ENCODE measurements at places on chromosomes 2 and 18.
A peak's percentile ranks its signal among the peaks of the same experiment; 100 is the strongest.

DNA sequence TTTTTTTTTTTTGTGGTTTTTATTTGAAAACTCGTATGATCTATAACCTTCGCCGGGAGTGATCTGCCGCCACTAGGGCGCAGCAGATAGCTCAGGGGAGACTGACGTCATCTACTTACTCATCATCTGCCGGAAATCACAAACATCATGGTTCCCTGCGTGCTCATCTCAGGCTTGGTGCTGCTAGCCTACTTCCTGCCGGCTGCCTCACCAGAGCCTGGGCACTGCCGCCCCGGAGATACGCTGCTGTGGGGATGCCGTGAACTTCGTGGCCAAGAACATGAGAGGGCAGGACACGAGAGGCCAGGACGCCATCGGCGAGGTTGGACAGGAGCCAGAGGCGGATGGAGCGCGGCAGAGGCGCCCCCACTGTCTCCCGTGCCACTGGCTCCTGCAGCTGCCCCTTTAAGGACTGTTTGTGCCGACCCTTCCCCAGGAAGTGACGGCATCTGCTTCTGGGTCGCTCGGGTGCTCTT lies 68.8 kb downstream of the DOK6 start:
- no peak for DNase-seq

DNA sequence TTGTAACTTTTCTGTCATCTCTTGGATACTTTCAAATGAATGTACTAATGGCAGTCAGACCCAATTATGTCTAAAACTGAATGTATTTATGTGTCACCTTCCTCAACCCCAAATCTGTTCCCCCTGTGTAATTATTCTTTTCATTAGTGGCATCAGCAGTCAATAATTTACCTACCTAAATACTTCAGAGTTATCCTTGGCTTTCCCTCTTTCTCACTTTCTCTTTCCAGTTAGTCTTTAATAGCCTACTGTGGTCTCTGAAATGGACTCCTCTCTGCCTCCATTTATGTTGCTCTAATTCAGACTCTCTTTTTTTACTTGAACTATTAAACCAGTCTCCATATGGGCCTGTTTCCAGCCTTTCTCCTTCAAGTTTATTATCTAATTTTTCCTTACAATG lies 21.0 kb downstream of the C18orf63 start:
- DNase-seq, result no peak

DNA sequence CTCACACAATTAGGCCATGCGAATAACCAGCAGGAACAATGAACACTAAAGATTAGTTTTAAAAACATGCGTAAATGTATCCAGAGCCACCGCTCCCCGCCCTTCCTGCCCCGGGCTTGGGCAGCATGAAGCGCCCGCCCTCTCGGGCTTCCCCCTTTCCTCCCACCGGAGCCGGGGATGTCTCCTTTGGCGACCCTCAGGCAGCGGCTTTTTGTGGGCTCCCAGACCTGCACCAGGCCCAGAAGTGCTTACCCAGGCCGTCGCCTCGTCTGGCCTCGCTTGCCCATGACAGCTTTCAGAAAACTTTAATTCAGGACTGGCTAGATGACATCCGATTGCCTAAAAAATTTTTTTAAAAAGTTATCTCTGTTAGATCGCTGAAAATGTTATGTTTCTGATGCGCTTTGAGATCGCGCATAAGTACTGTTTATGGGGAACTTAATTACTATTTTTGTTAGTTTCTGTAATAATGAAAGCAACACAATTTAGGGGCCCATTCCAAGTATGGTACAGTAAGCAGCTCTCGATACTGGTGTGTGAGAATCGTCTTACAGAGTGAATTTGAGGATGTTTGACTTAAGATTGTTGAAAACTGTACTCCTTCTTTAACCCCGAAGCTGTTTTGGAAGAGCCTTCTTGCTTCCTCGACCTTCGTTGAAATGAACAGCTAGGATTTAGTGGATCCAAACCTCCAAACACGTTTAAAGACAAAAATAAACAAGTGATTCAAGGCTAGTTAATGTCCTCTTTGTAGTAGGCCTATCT lies 1.1 kb downstream of the MAP3K20 start:
- no peak for DNase-seq

DNA sequence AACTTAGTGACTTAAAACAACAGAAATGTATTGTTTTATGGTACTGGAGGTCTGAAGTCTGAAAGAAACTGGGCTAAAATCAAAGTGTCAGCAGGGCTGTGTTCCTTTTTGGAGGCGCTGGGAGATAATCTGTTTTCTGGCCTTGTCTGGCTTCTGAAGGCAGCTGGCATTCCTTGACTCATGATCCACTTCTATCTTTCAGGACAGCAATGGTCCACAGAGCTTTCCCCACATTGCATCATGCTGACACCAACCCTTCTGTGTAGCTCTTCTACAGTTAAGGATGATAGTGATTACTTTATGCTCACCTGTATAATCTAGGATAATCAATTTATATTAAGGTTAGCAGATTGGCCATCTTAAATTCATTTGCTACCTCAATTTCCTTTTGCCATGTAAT lies 392.1 kb downstream of the TDRD15 start:
- no peak for DNase-seq

DNA sequence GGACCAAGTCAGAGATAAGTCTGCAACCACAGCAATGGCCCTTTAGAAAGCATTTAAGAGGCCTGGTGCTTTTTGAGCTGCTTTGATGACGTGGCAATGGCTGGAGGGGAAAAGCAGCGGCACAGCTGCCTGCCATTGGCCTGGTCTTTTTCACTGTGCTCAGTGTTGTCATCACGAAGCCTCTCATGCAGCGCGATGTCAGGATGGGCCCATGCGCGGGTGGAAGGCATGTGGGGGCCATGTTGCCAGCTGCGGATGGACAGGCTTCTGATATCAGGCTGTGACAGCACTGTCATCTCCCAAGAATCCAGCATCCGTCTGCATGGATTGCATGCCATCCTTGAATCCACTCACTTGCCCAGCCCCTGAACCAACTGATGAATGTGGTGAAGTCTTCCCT lies 204.5 kb downstream of the ACKR3 start:
- DNase-seq, result no peak

- peak; percentile 68 for DNase-seq
These were observed 102.4 kb downstream of the TRIB2 start for GRCh38 chr2:12819103-12819475.
